ENCODE measurements at places on chromosomes 12 and 14.

DNA sequence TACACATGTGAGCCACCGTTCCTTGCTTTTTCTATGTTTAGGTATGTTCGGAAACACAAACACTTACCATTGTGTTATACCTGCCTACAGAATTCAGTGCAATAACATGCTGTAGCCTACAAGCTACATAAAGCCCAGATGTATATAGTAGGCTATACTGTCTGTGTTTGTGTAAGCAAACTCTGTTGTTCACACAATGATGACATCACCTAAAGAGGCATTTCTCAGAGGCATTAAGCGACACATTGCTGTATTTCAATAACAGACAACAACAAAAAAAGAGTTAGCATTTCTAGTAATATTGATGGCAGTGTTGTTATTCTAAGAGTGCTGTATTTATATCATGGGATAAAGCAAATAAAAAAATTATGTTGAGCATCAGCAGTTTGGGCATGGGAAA is 70.2 kb downstream of the MED13L start:
- no peak for DNase-seq

GRCh38 chr14:51039252-51039651 is 55.7 kb downstream of the TRIM9 start:
- DNase-seq: no peak

GRCh38 chr14:37087520-37087919 is 84.9 kb downstream of the SLC25A21 start:
- no peak for DNase-seq

DNA sequence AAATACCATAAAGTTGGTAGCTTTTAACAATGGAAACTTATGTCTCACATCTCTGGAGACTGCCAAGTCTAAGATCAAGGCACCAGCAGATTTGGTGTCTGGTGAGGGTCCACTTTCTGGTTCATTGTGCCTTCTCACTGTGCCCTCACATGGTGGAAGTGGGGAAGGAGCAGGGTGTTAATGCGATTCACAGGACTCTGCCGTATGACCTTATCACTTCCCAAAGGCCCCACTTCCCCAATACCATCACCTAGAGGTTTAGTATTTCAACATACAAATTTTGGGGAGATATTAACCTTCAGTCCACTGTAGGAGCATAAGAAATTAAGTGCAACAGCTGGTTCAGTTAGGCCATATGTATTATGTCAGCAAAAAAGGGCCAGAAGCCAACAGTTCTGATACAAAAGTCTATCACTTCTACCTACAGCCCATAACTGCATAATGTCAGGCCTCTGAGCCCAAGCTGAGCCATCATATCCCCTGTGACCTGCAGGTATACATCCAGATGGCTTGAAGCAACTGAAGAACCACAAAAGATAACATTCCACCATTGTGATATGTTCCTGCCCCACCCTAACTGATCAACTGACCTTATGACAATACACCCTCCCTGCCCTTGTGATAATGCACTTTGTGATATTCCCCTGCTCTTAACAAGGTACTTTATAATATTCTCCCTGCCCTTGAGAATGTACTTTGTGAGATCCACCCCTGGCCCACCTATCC is 24.7 kb downstream of the DDHD1 start:
- DNase-seq: no peak

DNA sequence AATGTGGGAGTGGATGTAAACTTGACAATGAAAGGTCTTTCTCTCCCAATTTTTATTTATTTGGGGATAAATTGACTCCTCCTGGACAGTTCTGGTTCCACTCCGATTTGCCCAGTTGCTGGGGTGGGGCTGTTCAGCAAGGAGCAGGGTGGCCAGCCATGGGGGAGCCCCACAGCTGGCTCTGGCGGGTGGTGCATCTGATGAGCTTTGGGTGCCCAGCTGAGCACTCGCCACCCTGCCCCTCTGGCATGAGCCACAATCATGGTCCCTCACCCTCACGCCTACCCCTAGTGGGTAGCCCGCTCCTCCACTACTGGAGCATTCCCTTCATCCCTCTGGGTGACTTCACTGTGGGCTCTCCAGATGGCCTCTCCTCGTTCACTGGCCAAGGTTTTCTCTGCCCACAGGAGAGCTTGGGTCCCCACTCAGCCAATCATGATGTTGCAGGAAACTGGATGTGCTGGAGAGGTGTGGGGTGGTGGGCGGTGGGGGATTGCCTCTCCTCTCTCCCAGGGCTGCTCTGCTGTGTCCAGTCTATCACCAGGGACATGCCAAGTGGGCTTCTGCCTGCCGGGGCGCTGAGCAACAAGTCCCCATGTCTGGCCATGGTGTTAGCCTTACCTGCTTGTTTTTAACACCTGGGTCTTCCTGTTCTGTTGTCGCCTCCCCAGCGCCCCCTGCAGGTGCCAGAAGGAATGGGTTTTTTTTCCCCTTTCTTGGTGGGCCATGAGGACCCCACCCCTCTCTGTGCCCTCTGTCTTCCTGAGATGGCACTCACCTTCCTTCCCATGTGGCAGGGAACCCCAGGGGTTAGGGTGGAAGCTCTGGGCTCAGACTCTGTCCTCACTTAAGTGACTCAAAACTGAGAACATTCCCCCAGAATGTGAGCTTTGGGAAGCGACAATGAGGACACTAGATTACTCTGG is 3.4 kb downstream of the CYP46A1 start:
- no peak for DNase-seq

DNA sequence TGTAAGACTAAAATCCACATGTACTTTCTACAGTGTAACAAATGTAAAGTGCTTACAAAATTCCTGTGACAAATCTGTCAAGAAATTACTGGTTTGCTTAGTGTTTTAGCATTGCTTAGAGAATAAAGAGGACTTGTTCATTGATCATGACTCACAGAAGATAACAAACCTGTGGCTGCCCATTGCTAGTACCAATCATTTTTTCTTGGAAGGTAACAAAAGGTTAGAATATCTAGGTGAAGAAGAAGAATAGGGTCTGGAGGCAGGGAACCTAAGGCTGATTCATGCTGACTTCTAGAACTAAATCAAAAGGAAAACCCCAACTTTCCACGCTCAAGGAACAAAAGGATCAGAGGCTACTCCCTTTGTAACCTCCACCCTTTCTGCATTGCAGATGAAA is 232.7 kb upstream of the ABCD2 start:
- no peak for DNase-seq

GRCh38 chr14:88463318-88463717 is 77.9 kb downstream of the SPATA7 start:
- DNase-seq: no peak

DNA sequence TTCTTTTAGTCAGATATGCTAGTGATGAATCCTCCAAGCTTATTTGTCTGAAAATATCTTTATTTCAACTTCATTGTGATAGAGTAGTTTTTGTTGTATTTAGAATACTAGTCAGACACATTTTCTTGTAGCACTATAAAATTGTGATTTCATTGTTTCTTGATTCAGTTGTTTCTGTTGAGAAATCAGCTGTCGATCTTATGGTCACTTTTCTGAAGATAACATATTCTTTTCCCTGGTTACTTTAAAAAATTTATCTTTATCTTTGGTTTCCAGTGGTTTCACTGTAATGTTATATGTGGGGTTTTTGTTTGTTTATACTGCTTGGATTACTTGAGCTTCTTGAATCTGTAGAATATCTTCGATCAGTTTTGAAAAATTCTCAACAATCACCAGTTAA is 426.1 kb downstream of the SOX5 start:
- DNase-seq: no peak

- DNase-seq: no peak
Measured at GRCh38 chr14:50230401-50230700, 1.0 kb downstream of the SOS2 start.

- peak; percentile 59 for DNase-seq
Measured at GRCh38 chr14:59306775-59307174, 118.3 kb downstream of the DAAM1 start.

DNA sequence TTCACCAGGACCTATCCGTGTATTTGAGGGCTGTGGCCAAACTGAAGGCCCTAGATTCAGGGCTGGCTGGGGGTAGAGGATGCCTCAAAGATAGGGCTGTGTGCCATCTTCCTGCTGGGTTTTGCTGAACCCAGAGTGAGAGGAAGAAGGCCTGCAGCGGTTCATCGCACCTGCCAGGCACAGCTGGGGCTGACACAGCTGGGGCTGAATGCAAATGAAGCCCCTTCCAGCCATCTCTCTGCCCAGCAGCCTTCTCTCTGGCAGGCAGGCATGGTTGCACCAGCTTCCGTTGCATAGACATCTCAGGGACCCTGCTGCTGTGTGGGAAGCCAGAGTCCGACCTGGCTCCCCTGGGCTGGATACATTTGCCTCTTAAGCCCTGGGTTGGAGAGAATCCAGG is 152.4 kb downstream of the TSPAN9 start:
- DNase-seq: no peak

DNA sequence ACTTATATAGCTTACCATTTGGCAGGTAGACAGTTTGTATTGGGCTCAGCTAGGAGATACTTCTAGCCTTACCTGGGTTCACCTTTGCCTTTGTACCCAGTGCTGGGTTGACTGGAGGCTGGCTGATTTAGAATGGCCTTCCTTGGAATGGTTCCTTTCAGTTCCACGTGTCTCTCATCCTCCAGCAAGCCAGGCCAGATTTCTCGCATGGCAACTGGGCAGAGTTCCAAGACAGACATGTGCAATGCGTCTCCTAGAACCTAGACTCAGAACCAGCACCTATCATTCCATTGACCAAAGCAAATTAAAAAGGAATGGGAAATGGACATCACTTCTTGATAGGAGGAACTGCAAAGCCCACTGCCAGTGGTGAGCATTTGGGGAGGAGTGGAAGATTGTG is 79.1 kb upstream of the BDKRB2 start:
- DNase-seq: no peak

GRCh38 chr14:92866901-92867865 is 55.8 kb upstream of the CHGA start:
- DNase-seq: no peak

- no peak for DNase-seq
Measured at GRCh38 chr12:48216785-48217184, 13.7 kb upstream of the OR10AD1 start.

- no peak for DNase-seq
Measured at GRCh38 chr12:41850046-41850445, 294.6 kb downstream of the GXYLT1 start.

DNA sequence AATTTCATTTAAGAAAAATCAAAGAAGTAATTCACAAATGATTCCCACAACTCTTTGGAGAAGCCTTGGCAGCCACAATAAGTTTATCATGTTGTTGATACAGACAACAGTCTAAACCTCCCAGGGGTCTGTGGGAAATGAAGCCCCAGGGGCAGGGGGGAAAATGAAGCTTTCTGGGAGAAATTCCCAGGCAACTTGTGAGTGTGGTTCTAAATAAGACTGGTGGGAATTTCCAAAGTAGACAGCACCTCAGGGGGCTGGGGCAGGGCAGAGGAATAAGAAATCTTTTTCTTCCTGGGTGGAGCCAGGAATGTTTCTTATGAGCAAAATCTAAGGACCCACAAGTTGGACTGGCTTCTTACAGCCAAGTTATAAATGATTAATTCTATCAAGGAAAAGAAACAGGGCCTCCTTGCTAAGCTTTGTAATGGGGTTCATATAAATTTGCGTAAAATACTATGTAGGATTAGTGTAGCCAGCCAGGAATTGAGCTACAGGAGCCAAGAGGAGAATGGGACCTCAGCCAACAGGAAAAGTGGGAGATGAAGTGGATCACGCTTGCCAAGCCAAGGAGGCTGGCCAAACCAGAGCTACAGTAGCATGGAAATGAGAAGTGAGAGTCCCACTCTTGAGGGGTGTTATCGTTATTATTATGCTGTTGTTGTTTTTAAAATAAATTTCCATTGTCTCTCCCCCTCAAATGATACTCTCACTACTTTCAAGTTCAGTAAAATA is 182.9 kb upstream of the FAR2 start:
- DNase-seq: no peak

DNA sequence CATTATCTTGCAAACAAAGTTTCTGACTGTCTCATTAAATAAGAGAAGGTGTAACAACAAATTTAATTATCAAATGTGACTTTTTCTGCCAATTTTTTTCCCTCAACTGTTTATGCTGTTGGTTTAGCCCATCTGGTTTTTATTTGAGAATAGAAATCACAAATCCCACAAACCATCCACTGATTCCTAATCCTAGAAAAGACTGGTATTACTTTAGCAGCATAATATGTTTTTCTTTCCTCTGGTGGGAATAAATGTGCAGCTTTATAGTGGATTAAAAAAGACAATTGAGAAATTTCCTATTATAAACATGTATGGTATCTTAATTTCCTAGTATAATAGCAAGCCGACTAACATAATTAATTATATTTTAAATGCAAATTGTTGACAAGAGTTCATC is 257.9 kb upstream of the FOXN3 start:
- DNase-seq: peak; percentile 15

- peak; percentile 84 for DNase-seq
Measured at GRCh38 chr14:76904100-76904739, 78.0 kb downstream of the LRRC74A start.

- DNase-seq: peak; percentile 50
Measured at GRCh38 chr12:116287842-116288301, 10.4 kb upstream of the MED13L start.

DNA sequence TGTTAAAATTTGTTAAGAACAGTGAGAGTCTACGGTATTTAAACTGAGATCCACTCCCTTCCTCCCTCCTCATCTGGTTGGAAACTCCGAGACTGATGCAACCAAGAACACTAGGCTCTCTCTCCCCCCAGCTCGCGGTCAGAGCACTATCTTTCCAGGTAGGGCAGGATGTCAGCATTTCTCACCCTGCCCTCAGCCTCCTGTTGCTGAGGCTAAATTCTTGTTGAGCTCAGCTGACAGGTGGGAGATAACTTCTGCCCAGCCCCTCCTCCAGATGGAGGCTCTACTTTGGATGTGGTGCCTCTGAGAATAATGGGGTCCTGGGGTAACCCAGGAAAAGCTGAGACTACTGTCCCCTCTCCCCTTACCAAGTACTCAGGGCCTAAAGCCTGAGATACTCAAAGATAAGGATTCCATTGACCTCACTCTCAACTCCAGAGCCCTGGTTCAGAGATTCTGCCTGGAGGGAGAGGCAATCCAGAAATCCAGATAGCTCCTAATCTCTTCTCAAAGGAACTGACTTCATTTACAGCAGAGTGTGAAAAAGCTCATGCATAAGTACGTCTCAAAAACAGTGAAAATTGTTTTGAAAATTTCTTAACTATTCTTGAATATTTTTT is 110.1 kb downstream of the EML5 start:
- DNase-seq: no peak

GRCh38 chr14:28911521-28911920 is 144.9 kb downstream of the FOXG1 start:
- DNase-seq: no peak

GRCh38 chr14:86912709-86913108 is 1080.3 kb downstream of the GALC start:
- peak; percentile 17 for DNase-seq

GRCh38 chr14:90023176-90023896 is 38.5 kb upstream of the KCNK13 start:
- DNase-seq: no peak

GRCh38 chr12:47268501-47269454 is 189.0 kb upstream of the AMIGO2 start:
- DNase-seq: peak; percentile 63

DNA sequence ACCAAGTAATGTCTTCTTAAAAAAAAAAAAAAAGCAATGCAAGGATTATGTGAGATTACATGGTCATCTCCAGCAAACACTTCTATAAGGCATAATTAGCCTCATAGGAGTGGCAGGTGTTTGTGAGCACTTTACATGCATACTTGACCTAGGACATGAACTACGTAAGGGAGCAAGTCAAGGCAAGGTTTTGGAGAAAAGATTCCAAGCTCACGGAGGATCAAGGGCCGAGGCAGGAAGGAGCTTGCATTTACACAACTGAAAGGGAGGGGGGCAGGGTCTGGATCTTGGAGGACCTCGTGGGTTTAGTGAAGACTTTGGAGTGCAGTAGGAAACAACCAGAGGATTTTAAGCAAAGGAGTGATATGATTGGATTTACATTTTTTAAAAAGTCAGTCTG is 112.5 kb downstream of the CCER1 start:
- no peak for DNase-seq

GRCh38 chr14:91394105-91395081 is 23.2 kb downstream of the CCDC88C start:
- no peak for DNase-seq

Data from fibroblast of skin of back (primary cell).